ENCODE measurements at places on chromosomes 2 and 18.

DNA sequence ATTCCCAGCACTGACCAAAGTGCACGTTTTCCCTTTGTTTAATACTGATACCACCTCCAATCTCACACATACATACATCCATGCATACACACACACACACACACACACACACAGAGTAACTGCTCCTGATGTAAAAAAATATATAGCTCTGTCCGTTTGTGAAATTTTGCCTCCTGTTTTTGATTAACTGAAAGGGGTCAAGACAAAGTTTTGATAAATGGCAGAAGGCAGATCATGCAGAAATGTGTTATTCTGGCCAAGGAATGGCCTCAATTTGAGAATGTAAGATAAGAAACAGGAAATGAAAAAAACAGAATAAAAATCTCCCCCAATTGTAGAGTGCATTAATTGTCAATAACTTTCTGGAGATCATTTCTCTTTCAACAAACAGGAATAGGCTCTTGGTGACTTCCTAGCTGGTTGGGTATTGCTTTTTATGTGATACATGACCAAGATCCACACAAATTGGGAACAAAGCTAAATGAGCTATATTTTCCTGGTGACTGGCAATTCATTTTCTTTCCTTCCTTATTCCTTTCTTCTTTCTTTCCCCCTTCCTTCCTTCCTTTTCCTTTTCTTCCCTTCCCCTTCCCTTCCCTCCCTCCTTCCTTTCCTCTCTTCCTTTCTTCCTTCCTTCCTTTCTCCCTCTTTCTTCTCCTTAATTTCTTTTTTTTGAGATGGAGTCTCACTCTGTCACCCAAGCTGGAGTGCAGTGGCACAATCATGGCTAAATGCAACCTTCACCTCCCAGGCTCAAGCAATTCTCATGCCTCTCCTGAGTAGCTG lies 88.9 kb upstream of the PMAIP1 start:
- no peak for DNase-seq

GRCh38 chr18:54528942-54529376 lies 62.1 kb upstream of the DYNAP start:
- DNase-seq, result no peak

DNA sequence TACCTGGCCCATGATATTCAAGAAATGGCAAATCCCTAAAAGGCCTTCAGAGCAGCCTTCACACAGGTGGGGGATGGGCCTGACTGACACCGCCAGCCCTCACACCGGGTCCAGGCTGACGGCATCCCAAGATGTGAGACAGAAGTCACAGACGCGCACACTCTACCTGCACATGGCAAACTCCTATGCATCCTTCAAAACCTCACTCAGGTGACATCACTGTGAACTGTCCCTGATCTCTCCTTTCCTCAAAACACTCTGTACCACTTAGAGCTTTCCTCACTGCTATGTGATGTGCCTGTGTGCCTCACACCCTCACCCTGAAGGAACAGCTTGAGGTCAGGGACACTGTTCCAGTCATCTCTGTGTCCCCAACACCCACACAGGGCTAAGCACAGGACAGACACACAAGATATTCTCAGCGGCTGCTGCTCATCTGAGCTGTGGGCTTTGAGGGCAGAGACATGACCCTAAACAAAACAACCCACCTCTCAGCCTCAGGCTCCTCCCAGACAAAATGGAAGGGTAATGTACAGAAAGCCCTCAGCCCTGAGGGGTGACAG lies 27.5 kb downstream of the BIN1 start:
- DNase-seq, result no peak

DNA sequence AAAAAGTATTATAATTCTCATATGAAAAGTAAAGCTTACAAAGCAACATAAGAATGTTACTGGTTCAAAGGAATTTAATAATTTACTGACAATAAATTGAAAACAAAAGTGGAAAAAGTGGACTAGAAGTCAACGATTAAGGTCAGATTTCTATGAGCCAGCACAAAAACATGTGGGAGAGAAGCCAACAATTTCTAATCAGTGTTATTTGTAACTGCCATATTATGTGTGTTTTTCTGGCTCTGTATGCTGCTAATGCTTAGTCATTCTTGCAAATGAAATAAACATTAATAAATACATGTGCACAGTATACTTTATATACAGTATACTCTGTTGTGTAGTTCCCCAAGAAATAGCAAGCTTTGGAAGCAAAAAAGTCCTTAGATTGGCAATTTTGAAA lies 301.3 kb upstream of the RGPD4 start:
- DNase-seq, result no peak

- no peak for DNase-seq
These were observed 555.0 kb upstream of the TMEFF2 start for GRCh38 chr2:192749611-192750200.

GRCh38 chr2:142545036-142545435 lies 332.4 kb upstream of the KYNU start:
- DNase-seq, result no peak

- no peak for DNase-seq
These were observed 11.1 kb upstream of the MAPRE3 start for GRCh38 chr2:26959331-26959730.

DNA sequence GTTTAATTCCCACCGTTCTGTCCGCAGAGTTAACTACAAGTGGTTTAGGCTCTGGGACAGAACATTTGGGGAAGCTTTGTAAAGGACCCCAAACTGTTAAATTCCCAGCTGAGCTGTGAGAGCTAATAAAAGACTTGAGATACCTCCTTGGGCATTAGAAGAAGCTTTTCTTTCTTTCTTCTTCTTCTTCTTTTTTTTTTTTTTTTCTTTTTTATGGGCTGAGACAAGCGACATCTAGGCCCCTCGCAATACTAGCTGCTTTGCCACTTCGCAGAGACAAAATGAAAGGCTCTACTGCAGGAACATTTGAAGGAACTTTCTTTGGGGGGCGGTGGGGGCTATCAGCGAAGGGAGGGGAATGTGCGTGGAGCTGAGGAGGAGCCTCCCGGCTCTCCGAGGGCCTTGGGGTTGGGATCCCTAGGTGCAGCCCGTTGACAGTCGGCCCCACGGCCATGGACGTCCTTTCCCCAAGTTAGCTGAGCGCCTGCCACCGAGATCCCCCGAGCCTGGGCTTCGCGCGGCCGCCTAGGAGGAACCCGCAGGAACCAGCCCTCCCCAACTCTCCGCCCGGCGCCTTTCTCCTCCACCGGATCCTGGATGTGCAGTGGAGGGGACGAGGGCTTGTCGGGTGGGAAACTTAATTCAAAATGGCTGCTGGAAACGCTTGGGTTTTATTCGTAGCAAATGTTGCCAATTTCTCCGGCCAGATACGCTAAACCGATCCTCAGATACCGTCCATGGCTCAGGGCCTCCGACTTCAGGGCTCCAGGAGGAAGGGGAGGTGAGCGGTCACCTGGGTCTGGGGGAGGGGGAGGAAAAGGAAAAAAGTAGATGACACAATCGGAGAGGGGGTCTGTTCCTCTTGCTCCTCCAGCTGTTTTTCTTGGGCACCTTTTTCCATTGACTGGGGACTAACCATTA lies 4.2 kb downstream of the MEIS1 start:
- peak; percentile 77 for DNase-seq

DNA sequence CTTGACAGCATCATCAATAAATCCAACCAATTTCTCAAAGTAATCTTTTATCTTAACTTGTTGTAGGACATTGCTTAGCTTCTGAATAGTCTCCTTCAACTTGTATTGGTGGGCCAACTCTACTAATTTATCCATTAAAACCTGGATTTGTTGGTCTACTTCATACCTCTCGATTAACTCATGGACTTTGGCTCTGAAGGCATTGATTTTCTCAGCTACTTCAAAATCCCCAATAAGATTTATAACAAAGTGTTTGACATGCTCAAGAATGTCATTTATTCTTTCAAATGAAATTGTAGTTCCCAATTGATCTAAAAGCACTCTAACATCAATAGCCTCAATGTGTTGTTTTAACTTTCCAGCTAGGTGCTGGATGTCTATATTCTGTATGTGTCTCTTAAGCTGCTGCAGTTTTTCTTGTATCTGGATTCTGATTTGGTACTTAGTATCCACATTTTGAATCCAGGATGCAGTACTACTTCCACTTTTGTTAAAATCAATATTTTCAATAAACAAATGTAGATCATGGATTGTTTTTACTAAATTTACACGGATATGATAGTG lies 34.1 kb downstream of the APOB start:
- no peak for DNase-seq

DNA sequence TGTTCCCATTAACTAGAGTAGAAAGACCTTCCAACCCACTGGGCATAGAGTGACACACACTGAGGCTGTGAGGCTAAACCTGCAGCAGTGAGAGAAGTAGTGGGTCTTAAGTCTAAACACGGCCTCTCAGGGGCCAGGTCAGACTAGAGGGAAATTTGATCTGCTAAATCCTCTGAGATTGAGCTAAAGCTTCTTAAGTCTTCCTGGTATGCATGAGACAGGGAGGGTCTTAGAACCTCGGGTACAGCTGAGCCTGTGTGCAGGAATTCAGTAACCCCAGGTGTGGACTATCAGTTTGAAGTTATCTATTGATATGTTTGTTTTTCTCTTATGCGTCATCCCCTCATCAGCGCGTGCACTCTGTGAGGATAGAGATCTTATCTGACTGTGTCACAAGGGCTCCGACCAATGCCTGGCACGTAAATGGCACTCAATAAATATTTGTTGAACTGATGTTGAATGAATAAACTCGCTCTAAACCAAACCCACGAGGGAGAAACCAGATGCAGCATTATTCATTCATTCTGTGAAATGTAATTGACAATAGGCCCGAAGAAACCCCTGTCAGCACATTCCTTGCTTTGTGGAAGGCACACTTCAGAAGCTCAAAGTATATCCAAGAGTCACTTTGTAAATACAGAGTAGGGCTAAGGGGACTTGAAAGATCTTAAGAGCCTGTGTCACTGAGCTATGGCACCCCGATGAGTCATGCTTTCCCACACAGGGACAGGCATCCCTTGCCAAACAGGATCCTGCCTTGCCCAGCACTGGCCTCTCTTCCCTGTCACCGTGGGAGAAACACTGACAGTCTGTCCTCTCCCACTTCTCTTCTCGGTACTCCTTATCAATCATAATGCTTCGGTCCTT lies 21.7 kb upstream of the RAB10 start:
- no peak for DNase-seq

DNA sequence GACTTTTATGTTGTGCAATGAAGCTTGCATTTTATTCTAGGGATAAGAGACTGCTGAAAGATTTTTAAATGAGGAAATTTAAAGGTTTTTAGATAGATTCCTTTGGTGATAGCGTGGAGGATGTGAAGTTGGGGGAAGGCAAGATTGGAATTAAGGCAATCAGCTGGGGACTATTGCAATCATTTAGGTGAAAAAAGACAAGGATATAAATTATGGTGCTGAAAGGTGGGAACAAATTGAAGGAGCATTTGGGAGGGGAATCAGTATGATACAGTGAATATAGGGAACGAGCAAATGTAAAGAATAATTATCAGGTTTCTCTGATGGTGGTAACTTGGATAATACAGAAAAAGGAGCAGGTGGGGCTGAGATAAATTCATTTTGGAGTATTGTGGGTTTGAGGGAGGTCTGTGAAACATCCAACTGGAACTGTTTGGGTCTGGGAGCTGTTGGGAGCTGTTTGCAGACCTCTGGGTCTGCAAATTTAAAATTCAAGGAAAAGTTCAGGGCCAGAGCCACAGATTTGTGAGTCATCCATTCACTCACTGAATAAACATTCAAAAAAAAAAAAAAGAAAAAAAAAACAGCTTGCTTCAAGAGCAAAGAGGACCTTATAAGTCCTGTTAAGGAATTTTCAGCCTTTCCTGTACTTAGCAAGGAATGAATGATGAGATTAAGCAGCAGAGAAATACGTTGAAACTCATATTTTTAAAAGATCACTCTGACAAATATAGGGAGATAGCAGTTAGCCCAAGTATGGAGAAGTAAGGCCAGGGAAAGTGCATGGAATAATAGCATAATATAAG lies 257.5 kb upstream of the FN1 start:
- DNase-seq, result no peak

All from upper lobe of left lung (tissue), 6 donors.